Activated CD4-positive, alpha-beta T cell treated with anti-CD3 and anti-CD28 coated beads for 36 hours (primary cell): ENCODE measurements at places on chromosomes 3 and 15. TPM values are rescaled to one million over a fixed set of nuclear protein-coding genes. Genes with fewer than 3 reads are reported as not detected.

DNA sequence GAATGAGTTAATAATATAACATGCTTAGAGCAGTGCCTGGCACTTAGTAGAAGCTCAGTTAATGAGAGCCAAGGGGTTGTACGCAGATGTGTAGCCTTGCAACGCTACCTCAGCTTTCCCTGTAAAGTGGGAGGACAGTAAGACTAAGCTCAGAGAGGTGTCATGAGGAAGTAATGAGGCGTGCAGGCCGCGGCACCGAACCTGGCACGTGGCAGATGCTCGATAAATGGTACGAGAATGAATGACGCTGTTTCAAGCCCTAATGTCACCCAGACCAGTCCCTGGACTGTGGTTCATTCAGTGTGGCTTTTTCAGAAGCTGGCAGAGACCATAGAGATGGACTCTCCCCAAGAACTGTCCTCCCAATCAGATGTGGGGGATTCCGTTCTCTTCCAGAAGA lies 21.2 kb downstream of the GRIP2 start:
- DNase-seq, result no peak

DNA sequence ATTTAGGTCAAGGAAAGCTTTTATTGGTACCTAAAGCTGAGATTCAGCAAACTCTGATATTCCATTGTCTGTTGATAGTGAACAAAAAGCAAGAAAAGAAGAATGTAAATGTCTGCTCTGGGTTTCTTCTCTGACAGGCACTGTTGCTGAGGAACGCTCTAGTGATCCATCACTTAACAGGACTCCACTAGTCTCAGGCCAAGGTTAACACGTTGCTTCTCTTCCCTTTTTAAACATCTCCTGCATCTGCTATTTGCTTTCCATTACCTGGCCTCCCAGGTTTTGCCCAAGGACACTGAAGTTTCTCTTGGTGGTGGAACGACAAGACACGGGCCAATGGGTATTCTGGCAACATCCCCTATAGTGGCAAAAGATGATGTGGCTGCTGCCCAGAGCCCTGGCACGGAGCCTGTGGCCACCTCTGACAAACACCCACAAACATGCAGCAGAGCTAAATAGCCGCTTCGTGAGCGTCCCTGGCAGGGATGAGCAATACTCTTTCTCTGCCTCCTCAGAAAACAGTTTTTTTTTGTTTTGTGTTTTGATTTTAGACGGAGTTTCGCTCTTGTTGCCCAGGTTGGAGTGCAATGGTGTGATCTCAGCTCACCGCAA lies 97.8 kb upstream of the AKAP13 start:
- no peak for DNase-seq

- DNase-seq, result no peak
These were observed 311.4 kb downstream of the PDCD6IP start for GRCh38 chr3:34109846-34110245.

GRCh38 chr3:94115482-94115881 lies 52.6 kb downstream of the NSUN3 start:
- no peak for DNase-seq

TRAIP gene
- total RNA-seq, result 25.1 TPM

DNA sequence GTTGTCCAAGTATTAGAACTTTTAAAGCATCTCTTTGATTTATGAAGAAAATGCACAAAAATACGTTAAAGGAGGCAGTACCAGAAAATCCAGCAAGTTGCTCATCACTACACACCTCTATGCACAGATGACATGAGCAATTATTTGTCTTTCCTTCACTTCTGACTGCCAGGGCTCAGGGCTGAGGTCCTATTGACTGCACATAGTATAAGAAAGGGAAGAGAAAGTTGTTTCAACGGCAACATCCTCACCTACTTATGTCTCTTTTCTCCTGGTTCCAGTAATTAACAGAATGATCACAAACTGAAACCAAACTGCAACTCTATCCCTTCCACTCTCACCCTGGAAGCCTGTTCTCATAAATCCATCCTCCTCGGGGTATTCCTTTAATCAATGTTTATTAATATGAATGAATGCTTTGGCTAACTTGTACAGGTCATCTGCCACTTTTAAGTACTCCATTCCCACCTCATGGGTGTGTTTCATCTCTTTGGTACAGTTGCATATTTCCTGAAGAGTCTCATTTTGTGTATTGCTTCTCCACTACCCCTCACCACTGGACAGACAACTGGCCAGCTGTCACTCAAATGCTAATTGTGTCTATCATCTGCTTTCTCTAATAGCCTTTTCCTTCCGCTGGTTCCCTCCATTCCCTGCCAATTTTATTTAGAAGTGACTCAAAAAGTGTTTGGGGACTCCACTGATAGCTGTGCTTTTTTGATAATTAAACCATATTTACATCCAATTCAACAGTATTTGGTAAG lies 34.5 kb downstream of the RAB27A start:
- DNase-seq, result no peak
